ENCODE measurements at places on chromosomes 11 and 22. TPM values are rescaled to one million over a fixed set of nuclear protein-coding genes. Genes with fewer than 3 reads are reported as not detected.

GRAP2 gene
- total RNA-seq: not detected

SAA4 gene
- total RNA-seq: not detected

CYP2D6 gene
- total RNA-seq: not detected

OR5T3 gene
- total RNA-seq: not detected

STARD10 gene
- total RNA-seq: 57.5 TPM

KCNJ11 gene
- not detected for total RNA-seq

C22orf39 gene
- 48.7 TPM for total RNA-seq

MYBPC3 gene
- 0.09 TPM for total RNA-seq

OR2AG2 gene
- total RNA-seq: 0.09 TPM

DEUP1 gene
- 0.41 TPM for total RNA-seq

RAPSN gene
- not detected for total RNA-seq

TMA7B gene
- total RNA-seq: not detected

GRCh38 chr11:28690746-28691145 is 582.6 kb downstream of the METTL15 start:
- H3K4me3 ChIP-seq: no peak overlapping the region
- no peaks in the 10 kb centered on the region for H3K27me3 ChIP-seq
- H3K36me3 ChIP-seq: no peaks in the 10 kb centered on the region
- H3K4me1 ChIP-seq: no peaks in the 10 kb centered on the region

DNA sequence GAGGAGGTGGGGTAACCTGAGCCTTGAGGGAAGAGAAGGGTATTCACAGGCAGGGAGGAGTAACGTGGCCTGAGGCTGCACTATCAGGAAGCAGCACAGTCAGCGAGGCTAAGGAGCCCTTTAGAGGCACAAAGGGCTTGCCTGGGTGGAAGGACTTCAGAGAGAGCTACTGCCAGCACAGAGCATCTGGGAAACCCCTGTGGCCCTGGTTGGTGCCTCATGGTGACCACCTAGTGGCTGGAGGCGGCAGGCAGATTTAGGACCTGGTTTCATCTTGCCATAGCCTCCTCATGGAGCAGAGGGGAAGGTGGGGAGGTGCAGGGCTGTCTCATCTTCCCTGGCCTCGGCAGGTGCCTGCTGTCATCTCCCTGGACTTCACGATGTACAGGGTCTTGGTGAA is 64.5 kb downstream of the MPPED1 start:
- H3K27me3 ChIP-seq: no peaks in the 10 kb centered on the region
- no peak overlapping the region for H3K27ac ChIP-seq
- H3K36me3 ChIP-seq: no peaks in the 10 kb centered on the region
- DNase-seq: no peak

GRCh38 chr22:35450824-35451569 is 51.1 kb downstream of the MCM5 start:
- no peak overlapping the region for H3K4me3 ChIP-seq
- H3K27ac ChIP-seq: no peak overlapping the region
- no peaks in the 10 kb centered on the region for H3K27me3 ChIP-seq
- H3K4me1 ChIP-seq: no peaks in the 10 kb centered on the region
- no peaks in the 10 kb centered on the region for H3K36me3 ChIP-seq

- DNase-seq: no peak
- no peak overlapping the region for H3K4me3 ChIP-seq
- H3K27ac ChIP-seq: no peak overlapping the region
- no peaks in the 10 kb centered on the region for H3K27me3 ChIP-seq
- H3K4me1 ChIP-seq: peaks cover 32% of the 10 kb centered on the region
Observed at GRCh38 chr11:64858467-64859263, 14.2 kb upstream of the CDC42BPG start.

- DNase-seq: no peak
- no peaks in the 10 kb centered on the region for H3K4me1 ChIP-seq
- no peak overlapping the region for H3K4me3 ChIP-seq
- H3K36me3 ChIP-seq: no peaks in the 10 kb centered on the region
- no peaks in the 10 kb centered on the region for H3K27me3 ChIP-seq
Observed at GRCh38 chr22:26970809-26971394, 313.5 kb downstream of the MIAT start.

DNA sequence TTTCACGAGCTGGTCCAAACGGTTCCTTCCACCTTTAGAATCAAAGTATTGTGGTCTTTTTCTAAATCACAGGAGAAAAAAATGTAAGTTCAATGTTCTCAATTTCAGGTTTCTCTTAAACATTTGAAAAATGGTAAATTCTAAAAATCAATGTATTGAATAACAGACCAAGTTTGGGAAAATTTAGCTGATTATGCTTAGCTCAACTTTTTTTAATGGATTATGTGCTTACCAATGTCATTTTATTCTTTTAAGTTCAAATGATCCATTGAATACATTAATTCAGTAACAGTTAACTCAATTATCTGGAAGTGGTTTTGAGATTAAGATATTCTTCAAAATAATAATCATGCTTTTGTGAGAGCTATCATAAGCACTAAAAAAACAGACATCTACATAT is 5.1 kb downstream of the PRDM10 start:
- H3K27me3 ChIP-seq: no peaks in the 10 kb centered on the region
- no peaks in the 10 kb centered on the region for H3K4me1 ChIP-seq
- H3K36me3 ChIP-seq: no peaks in the 10 kb centered on the region

- no peaks in the 10 kb centered on the region for H3K36me3 ChIP-seq
- peak overlapping the region; percentile 55 for H3K4me3 ChIP-seq
- H3K27me3 ChIP-seq: no peaks in the 10 kb centered on the region
- DNase-seq: peak; percentile 41
- peak overlapping the region; percentile 93 for H3K27ac ChIP-seq
Observed at GRCh38 chr22:49961005-49961600, 531 bp downstream of the PIM3 start.

DNA sequence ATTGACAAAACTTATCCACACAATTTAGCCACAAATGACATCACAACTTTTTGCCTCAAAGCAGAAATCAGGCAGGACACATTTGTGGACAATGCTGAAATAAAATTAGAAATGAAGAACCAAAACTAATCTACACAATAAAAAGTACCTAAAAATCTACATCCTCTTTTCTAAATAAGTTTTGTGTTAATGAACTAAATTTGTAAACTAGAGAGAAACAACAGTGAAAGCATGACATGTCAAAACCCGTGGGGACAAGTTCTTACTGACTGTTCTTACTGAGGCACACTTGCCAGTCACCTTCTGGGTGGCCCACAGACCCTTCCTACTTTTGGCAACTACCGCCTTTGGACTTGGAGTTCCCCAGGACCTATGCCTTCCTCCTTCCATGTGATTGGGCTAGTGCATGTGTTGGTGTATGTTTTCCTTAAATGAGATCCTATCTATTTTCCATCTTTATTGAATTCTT is 60.7 kb upstream of the MUC15 start:
- H3K27me3 ChIP-seq: no peaks in the 10 kb centered on the region
- H3K4me1 ChIP-seq: no peaks in the 10 kb centered on the region
- H3K27ac ChIP-seq: no peak overlapping the region
- H3K36me3 ChIP-seq: no peaks in the 10 kb centered on the region

DNA sequence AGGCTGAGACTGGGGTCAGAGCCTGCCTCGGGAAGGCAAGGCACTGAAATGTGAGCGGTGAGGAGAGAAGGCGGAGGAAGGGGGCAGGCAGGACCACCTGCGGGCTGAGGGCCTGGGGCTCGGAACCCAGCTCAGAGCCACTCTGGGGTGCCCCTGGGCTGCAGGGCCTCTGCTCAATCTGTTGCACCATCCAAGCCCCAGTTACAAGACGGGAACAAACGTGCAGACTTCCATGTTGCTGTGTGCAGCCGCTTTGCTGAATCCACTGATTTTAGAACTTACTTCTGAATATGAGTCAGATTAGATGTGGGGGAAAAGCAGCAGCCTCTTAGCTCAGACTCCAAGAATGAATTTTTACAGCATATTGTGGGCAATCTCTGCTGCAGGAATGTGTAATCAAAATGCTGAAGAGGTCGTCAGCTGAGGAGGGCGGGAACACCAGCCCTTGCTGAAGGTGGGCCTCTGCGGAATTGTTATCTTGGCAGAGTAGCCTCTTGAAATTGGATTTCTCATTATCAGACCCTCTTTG is 21.6 kb downstream of the PARVG start:
- DNase-seq: no peak
- H3K4me3 ChIP-seq: no peak overlapping the region
- H3K27me3 ChIP-seq: no peaks in the 10 kb centered on the region
- H3K36me3 ChIP-seq: no peaks in the 10 kb centered on the region
- H3K27ac ChIP-seq: no peak overlapping the region
- peaks cover 7% of the 10 kb centered on the region for H3K4me1 ChIP-seq

- no peaks in the 10 kb centered on the region for H3K4me1 ChIP-seq
- H3K4me3 ChIP-seq: no peak overlapping the region
Observed at GRCh38 chr11:59918987-59919589, 19.1 kb upstream of the OOSP1 start.

GRCh38 chr11:6402561-6402981 is 12.3 kb downstream of the SMPD1 start:
- no peak overlapping the region for H3K27ac ChIP-seq
- peaks cover 12% of the 10 kb centered on the region for H3K4me1 ChIP-seq
- H3K4me3 ChIP-seq: no peak overlapping the region
- H3K36me3 ChIP-seq: no peaks in the 10 kb centered on the region

DNA sequence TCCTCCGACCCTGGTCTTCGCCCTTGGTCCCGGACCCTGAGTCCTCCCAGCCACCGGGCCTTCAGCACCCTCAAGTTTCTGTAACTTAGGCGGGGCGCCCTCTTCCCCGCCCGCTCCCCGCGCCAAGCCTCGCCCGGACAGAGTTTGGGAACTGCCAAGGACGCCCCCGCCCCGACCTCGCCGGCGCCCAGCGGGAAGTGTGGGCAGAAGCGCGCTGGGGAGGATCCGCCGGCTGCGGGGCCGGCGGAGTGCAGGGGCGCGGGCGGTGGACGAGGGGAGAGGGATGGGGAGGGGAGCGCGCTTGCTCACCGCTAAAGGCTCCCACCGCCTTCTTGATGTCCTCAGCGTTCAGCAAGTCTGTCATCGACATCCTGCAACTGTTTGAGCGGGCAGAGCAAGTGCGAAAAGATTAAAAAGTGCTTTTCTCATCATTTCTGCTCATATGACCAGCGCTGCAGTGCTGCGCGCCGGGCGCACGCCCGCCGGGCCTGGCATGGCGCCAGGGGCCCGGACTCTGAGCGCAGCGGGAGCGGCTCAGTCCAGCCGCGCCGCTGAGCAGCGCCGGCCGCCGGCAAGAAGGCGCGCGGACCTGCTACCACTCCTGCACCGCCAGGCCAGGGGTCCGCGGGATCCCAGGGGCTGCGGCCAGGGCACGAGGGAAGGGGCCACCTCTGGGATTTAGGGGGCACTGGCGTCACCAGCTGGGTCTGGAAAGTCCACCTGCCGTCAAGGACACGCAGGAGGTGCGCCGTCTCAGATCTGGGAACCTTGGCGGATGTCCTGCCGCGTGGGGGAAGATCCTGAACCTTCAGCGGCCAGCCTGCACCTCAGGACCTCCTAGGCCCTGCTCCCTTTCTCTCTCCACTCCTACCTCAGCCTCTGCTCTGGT is at the start of gene PVALB:
Gene PVALB (minus strand): TSS at position 400 of the 889 bp plus-strand sequence. CDS start 30 bp downstream, at position 370.
- no peaks in the 10 kb centered on the region for H3K4me1 ChIP-seq
- H3K36me3 ChIP-seq: no peaks in the 10 kb centered on the region
- H3K4me3 ChIP-seq: peak within 1 kb of the TSS; percentile 13
- H3K27ac ChIP-seq: no peak within 1 kb of the TSS
- DNase-seq: peak; percentile 26
- H3K27me3 ChIP-seq: peaks cover 8% of the 10 kb centered on the region

DNA sequence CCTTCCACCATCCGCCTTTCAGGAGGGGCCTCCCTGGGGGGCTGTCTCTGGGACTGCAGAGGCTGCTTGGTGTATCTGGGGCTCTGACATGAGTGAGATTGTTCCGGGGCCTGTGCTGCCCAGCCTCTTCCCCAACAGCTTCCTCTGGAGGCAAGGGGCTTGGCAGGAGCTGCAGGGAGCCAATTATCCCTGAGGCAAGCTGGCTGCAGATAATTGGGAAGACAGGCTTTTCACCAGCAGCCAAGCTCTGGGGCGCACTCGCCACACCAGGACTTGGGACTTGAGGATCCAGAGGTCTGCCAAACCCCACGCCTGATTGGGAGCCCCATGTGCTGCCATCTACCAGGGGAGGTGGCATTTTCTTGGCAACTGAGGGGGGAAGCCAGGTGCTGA is 15.6 kb upstream of the RTN4R start:
- no peak for DNase-seq
- H3K27ac ChIP-seq: no peak overlapping the region
- no peaks in the 10 kb centered on the region for H3K36me3 ChIP-seq
- H3K27me3 ChIP-seq: no peaks in the 10 kb centered on the region
- no peaks in the 10 kb centered on the region for H3K4me1 ChIP-seq
- no peak overlapping the region for H3K4me3 ChIP-seq

- H3K27ac ChIP-seq: no peak overlapping the region
- peaks cover 5% of the 10 kb centered on the region for H3K4me1 ChIP-seq
- DNase-seq: no peak
- no peaks in the 10 kb centered on the region for H3K36me3 ChIP-seq
- no peaks in the 10 kb centered on the region for H3K27me3 ChIP-seq
- H3K4me3 ChIP-seq: no peak overlapping the region
Observed at GRCh38 chr22:44572414-44573207, 74.6 kb upstream of the RTL6 start.

DNA sequence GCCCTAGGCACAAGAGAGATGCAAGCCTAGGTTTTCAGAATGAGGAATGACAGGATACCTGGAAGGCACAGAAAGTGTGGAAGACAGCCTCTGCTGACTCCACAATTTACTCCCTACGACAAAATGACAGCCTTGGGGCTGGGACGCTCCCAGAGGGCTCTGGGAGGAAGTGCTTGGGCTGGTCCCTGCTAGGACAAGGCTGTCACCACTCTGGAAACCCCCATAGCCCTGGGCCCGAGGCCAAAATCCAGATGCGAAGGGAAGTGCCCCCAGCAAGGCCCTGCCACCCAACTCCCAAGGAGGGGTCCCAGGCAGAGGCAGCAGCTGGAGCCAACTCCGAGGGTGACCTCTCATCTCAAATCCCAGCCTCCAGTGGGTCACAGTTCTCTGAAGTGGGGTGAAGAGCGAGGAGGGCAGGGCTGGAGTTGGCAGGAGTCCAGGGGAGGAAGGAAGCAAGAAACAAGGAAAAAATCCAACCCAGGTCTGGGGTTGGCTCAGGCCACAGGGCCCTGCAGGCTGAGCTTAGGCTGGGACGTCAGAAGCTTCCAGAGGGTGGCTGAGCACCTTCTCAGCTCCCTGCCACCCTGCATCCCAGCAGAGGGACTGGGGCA is 6.3 kb upstream of the CDC42EP2 start:
- DNase-seq: no peak
- H3K4me3 ChIP-seq: no peak overlapping the region
- H3K27me3 ChIP-seq: no peaks in the 10 kb centered on the region
- no peaks in the 10 kb centered on the region for H3K36me3 ChIP-seq

DNA sequence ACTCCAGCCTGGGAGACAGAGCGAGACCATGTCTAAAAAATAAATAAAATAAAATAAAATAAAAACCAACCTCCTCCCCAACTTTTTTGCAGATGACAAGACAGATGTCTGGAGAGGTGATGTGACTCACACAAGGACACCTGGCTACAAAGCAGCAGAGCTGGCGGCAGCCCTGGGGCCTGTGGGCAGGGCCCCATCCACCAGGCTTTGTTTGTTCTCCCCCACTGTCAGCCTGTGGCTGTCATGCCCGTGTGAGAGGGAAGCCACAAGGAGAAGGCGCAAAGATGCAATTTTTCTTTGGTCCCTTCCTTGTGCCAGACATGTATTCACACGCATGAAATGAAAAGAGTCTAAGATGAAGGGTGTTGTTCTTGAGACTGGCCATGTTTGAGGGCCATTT is 16.6 kb downstream of the CD59 start:
- peaks cover 6% of the 10 kb centered on the region for H3K4me1 ChIP-seq
- no peak overlapping the region for H3K27ac ChIP-seq
- no peaks in the 10 kb centered on the region for H3K36me3 ChIP-seq
- no peaks in the 10 kb centered on the region for H3K27me3 ChIP-seq
- no peak overlapping the region for H3K4me3 ChIP-seq
